ENCODE measurements at places on chromosomes 11 and 22.

DNA sequence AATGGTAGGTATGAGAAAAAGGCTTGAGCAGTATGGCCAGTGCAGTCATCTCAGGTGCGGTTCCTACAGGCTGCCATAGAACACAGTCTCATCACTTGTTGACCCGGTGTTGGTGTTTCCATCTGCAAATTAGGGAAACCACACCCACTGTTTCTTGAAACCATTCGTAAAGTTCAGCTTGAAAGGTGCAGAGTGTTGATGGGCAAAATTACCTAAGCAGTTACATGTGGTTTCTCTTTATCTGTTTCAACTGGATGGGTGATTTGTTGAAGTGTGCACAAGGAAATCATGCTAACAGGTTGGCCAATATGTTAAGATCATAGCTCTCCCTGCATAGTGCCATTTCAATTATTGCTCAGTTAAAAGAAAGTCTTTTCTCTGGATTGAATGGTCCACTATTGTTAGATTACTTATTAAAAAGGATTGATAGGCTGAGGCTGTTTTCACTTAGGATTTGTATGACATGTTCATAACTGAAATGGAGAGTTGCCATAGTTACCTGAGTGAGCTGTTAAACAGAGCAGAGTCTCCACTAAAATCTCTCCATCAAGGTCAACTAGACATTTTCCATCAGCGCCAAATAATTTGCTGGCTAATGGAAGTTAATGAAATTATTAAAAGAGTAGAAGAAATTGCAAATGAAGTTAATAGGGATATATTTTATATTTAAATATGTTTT, 203.1 kb upstream of the MTMR2 start:
- no peak for DNase-seq

DNA sequence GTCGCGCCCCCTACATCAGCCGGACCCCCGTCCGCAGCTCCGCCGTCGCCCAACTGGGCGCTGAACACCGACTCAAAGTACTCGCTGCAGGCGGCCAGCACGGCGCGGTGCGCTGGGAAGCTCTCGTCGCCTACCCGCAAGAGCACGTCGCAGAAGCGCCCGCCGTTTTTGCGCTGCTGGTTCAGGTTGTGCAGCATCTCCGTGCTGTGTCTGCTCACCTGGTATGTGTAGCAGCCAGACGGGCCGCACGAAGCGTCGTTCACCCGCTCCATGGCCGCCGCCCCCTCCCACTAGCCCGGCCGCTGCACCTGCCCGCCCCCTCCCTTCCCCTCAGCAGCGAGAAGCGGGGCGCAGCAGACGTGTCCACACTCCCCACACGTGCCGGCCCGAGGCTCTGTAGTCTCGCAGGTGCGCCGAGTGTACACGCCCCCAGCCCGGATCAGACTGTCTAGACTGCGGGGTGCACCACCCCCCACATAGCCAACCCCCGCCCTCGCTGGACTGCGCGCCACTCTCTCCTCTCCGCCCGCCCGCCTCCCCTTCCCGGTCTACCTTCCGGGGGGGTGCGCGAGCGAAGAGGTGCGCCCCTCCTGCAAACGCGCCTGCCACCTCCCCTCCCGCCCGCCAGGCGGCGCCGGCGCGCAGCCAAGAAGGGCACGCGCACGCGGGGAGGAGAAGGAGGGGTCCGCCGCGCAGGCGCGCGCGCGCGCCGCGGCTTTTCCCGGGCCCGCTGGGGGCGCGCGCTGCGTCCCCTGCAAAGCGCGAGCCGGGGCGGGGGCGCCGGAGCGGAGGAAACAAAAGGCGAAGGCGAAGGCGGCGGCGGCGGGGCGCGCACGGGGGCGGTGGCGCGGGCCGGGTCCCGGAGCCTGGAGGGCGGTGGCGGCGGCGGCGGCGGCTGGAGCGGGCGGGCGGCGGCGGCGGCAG, 553 bp downstream of the PATZ1 start:
- peak; percentile 75 for DNase-seq

- no peak for DNase-seq
Observed at GRCh38 chr11:63574856-63575602, 11.8 kb upstream of the PLAAT2 start.

- DNase-seq = no peak
Observed at GRCh38 chr22:22666307-22667091, 22.1 kb downstream of the GGTLC2 start.

GRCh38 chr11:43992183-43992582, 49.7 kb downstream of the C11orf96 start:
- no peak for DNase-seq

DNA sequence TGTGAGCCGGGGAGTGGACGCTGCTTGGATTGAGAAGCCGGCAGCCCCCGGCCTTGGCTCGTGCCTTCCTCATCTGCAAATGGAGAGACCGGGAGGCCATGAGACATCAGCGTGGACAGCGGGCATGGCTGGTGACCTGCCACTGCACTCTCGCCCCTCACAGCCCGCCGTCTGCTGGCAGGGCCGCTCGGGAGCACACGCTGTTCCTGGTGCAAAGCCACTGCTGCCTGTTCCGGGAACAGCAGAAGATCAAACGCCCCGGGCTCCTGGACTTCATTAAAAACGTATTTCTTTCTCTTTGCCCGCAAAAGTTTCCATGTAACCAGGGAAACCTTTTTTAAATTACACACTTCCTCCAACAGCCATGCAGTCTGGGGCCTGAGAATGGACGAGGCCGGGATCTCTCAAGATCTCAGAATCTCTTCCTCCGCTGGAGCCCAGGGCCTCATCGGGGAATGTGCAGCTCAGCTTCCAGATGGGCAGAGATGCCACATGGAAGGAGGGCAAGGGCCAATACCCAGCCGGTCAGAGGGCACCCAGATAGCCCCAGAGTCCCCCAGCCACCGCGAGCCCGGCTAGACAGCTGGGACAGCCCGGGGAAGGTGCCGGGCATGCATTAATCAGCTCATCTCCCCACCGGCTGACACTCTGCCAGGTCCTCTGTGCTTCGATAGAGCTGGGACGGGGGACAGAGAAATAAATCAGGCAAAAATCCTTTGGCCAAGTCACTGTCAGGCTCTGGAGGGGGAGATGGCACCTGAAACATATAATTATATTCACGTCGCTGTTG, 62.8 kb upstream of the PRR5 start:
- DNase-seq = no peak

- no peak for DNase-seq
Observed at GRCh38 chr11:77813256-77813655, 7.3 kb downstream of the RSF1 start.

GRCh38 chr11:95711162-95711944, 78.2 kb downstream of the FAM76B start:
- DNase-seq = no peak

- DNase-seq = no peak
Observed at GRCh38 chr11:88012456-88012855, 162.8 kb downstream of the RAB38 start.

DNA sequence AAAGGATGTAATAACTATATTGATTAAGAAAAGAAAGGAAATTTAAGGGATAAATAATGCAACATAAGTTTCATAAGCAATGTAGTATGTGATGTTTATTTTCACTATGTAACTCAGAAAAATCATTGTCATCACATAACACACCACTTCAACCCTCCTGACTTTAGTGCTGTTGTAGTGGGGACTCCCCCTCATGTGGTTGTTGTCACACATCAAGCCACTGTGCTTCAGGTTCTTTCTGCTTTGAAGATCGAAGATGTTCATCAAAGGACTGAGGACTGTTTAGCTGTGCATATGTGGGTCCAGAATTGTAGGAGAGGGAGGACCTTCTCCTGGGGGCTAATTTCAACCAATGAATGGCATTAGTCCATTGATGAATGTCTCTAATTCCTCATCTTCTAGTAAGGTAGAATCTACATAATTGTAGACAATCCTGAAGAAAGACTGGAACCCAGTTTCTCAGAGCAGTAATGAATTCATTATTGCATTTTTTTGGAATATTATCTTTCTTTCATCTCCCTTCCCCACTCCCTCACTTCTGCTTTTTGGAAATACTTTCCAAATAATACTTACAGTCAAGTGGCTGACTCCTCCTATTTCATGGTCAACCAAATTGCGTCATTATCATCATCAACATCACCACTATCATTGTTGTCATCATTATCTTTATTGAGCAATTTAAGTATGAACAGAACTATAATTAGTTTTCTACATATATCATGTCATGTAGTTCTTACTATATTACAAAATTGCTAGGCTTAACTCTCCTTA, 9.8 kb upstream of the CARD16 start:
- no peak for DNase-seq

GRCh38 chr11:2507945-2508749, 63.3 kb downstream of the KCNQ1 start:
- no peak for DNase-seq

DNA sequence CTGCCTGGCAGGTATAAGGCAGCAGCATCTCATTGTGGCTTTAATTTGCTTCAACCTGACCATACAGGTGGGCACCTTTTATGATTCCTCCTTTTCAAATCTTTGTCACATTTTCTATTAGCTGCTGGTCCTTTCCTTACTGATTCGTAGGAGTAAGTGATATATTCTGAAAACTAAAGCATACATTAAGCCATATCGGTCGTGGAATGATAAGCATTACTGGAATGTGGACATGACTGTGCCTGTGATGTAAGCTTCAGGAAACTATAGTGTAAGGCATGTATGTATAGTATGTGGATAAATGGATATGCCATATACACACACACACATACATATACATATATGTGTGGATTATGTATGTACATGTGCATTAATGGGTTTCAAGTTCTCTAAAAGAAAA, 20.8 kb downstream of the YPEL1 start:
- DNase-seq = no peak

- no peak for DNase-seq
Observed at GRCh38 chr11:19984048-19984742, 176.1 kb downstream of the DBX1 start.

- no peak for DNase-seq
Observed at GRCh38 chr11:76844511-76844910, 16.2 kb upstream of the ACER3 start.

Measured in stimulated activated CD8-positive, alpha-beta memory T cell treated with anti-CD3 and anti-CD28 coated beads, Interleukin-7, amount 100 ng/mL, for 1 hour (primary cell).